Occipital lobe (tissue), 3 donors: ENCODE measurements at places on chromosomes 4 and X. TPM values are rescaled to one million over a fixed set of nuclear protein-coding genes. Genes with fewer than 3 reads are reported as not detected.

ETNPPL gene
- 0.78 TPM for total RNA-seq

ZAR1 gene
- total RNA-seq, result not detected

CXXC4 gene
- 128 TPM for total RNA-seq

CT45A10 gene
- total RNA-seq, result not detected

VCX3B gene
- total RNA-seq, result not detected

ADGRG2 gene
- 6.6 TPM for total RNA-seq

MAGEB2 gene
- total RNA-seq, result not detected

TLR3 gene
- total RNA-seq, result 1.9 TPM

DCAF8L2 gene
- not detected for total RNA-seq

RS1 gene
- total RNA-seq, result 0.16 TPM

PNCK gene
- total RNA-seq, result 27.5 TPM

ADH1C gene
- total RNA-seq, result not detected

DMP1 gene
- 0.16 TPM for total RNA-seq

H2BW2 gene
- not detected for total RNA-seq

HERC5 gene
- 2.5 TPM for total RNA-seq
